Heart right ventricle (tissue), 16 donors: ENCODE measurements at places on chromosomes 5 and 9.

DNA sequence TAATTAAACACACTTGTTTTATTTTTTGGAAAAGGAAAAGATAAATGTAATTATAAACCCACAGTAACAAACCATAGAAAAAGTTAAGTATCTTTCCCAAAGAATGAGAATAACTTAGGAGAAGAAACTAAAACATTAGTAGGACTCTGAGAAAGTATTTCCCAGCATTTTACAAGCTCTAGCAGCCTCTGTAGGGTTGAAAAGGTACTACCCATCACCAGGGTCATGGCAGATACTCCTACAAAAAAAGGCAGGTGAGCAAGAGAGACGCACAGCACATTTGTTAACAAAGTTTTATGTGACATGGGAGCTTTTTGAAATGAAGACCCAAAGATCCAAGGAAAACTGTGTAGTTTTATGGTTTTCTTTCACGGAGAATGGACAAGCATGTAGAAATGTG lies 77.7 kb upstream of the FAM169A start:
- DNase-seq, result no peak

- DNase-seq, result no peak
Observed at GRCh38 chr5:127754706-127755105, 51.5 kb downstream of the CCDC192 start.

- DNase-seq, result no peak
Observed at GRCh38 chr5:33890131-33891032, 1.4 kb downstream of the ADAMTS12 start.

- DNase-seq, result no peak
Observed at GRCh38 chr5:127112347-127112864, 39.1 kb upstream of the C5orf63 start.

DNA sequence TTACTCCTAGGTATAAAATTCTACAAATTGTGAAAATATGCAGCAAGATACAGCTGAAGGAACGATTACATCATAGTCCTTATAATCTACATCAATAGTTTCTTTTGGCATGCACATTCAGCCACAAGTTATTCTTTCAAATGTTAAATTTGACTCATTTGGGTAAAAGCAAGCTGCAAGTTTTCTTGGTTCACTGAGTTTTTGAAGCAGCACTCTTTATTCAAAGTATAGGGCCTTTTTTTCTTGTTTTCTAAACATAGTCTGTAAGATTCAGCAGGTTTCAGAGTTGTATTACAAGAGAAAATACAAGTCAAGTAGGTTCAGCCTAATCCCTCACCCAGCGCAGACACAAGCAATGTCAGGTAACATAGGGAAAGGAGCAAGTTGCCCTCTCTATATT lies 981.5 kb downstream of the PTPRD start:
- DNase-seq, result no peak

- DNase-seq, result no peak
Observed at GRCh38 chr5:40134883-40135520, 544.7 kb upstream of the PTGER4 start.

- DNase-seq, result no peak
Observed at GRCh38 chr5:78611126-78611605, 37.4 kb downstream of the LHFPL2 start.
